Thoracic aorta (tissue), 2 donors: ENCODE measurements at places on chromosomes 1 and 21. TPM values are rescaled to one million over a fixed set of nuclear protein-coding genes. Genes with fewer than 3 reads are reported as not detected.
A peak's percentile ranks its signal among the peaks of the same experiment; 100 is the strongest.

TTC4 gene
- total RNA-seq, result 17.2 TPM

DNA sequence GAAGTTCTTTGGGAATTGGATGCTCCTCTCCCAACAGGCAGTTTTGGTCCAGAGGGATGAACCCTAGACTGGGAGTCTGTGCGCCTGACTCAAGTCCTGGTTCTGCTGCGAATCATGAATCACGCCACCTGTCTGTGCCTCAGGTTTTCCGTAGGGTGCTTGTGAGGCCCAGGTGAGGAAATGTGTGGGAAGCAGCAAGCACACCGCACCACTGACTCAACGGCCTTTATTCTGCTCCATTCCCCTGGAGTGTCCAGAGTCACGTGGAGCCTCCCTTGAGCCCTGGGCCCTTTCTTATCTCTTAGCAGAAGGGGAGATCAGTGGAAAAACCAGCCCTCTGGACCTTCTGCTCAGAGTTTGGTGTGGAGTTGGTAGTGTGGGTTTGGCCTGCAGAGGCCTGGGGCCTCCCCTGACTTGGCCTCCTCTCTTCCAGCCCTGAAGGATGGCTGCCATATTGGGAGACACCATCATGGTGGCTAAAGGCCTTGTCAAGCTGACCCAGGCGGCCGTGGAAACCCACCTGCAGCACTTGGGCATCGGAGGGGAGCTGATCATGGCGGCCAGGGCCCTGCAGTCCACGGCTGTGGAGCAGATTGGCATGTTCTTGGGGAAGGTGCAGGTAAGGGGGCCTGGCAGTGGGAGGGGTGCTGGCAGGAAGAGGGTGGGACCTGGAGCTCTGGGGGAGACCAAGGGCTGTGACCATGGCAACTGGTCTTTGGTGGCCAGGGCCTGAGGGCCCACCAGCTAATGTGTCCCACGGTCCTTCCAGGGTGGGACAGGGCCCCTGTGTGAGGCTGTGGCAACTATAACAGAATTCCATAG, 21.1 kb downstream of the COQ8A start:
- H3K27me3 ChIP-seq, result no peaks in the 10 kb centered on the region
- no peak overlapping the region for H3K27ac ChIP-seq
- peaks cover 16% of the 10 kb centered on the region for H3K36me3 ChIP-seq

GRCh38 chr1:197572169-197572568, 203.1 kb downstream of the DENND1B start:
- no peak for DNase-seq
- no peak overlapping the region for H3K4me3 ChIP-seq
- peaks cover 17% of the 10 kb centered on the region for H3K36me3 ChIP-seq
- H3K4me1 ChIP-seq, result no peaks in the 10 kb centered on the region
- no peaks in the 10 kb centered on the region for H3K27me3 ChIP-seq

DNA sequence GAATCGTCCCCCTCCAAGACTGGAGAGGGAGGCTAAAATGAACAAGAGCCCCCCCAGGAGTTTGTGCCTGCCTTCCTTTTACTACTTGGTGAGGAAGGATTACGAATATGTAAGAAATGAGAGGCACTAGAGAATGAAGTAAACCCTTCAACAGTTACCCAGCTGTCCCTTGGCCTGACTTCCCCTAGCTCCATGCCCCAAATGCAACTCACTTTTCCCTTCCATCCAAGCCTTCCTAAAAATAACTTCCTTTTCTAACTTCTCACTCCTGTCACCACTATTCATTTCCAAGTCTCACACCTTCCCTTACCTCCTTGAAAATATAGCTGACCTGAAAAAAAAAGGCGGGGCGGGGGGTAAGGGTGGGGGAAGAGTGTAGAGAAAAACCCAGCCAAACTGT, 96.6 kb upstream of the HNRNPU start:
- H3K27ac ChIP-seq, result no peak overlapping the region
- H3K27me3 ChIP-seq, result no peaks in the 10 kb centered on the region
- no peak for DNase-seq
- H3K4me3 ChIP-seq, result no peak overlapping the region

DNA sequence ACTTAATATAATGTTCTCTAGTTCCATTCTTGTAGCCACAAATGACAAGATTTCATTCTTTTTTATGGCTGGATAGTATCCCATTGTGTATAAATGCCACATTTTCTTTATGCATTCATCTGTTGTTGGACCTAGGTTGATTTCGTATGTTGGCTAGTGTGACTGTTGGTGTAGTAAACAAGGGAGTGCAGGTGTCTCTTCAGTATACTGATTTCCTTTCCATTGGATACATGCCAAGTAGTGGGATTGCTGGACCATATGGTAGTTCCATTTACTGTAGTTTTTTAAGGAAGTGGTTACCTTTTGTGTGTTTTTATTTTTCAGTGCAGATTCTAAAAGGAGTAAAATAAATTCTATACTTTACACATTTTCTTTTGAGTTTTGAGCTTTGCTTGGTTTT, 5.7 kb downstream of the PARK7 start:
- no peak overlapping the region for H3K4me3 ChIP-seq
- H3K36me3 ChIP-seq, result peaks cover 44% of the 10 kb centered on the region
- no peak for DNase-seq
- H3K27me3 ChIP-seq, result no peaks in the 10 kb centered on the region
- H3K27ac ChIP-seq, result no peak overlapping the region

- DNase-seq, result no peak
- peaks cover 16% of the 10 kb centered on the region for H3K4me1 ChIP-seq
- no peak overlapping the region for H3K4me3 ChIP-seq
- H3K27ac ChIP-seq, result no peak overlapping the region
Observed at GRCh38 chr1:59738591-59739015, 76.1 kb upstream of the HOOK1 start.

DNA sequence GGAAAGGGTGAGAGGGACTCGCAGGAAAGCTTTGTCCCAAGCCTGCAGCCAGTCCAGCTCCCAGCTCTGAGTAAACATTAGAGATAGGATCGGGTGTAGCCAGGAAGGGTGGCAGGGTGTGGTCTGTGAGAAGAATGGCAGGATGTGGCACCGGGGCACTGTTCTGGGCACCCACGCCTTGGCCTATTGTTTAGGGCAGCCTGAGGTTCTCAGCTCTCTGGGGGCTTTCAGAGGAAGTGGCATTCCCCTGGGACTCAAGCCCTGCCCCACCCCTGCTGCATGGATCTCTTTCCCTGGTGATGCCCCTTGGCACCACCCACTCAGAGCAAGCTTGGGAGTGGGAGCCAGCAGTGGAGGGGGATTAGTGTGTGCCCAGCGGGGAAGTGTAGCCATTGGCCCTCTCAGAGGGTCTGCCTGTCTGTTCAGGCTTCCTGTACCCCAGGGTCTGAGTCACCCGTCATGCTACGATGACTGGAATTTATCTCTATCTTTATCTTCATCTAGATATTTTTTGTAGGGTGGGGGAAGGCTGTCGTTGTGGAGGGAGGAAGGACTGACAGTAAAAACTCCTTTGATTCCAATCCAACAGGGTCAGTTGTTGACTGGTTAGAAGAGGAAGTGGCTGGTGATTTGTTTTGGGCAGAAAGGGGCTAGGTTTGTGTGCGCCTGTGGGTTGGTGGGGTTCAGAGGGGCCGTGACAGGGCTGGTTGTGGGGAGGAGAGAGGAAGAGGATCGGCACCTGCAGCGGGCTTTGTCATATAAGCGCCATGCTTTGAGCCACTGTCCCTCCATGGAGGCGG, 31.6 kb downstream of the SOX13 start:
- peaks cover 10% of the 10 kb centered on the region for H3K4me1 ChIP-seq
- H3K27me3 ChIP-seq, result no peaks in the 10 kb centered on the region
- no peaks in the 10 kb centered on the region for H3K36me3 ChIP-seq
- H3K27ac ChIP-seq, result peak overlapping the region; percentile 5
- DNase-seq, result no peak
